Stimulated activated CD8-positive, alpha-beta memory T cell treated with anti-CD3 and anti-CD28 coated beads, Interleukin-15, amount 100 ng/mL, for 24 hours (primary cell): ENCODE measurements at places on chromosomes 1 and 21.

DNA sequence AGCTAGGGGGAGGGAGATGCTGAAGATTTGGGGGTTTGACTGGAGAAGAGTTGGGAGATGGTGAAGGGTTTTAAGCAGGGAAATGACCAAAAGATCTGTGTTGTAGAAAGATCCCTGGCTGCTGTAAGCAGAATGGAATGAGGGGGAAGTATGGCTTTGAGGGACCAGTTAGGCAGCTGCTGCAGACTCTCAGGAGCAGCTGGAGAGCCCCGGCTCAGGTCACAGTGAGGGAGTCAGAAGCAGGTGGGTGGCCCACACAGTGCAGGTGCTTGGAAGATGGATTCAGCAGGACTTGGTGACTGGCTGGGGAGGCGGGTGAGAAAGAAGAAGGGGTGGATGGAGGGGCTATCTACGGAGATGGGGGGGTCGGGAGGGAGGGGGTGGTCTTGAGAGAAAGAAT is 35.7 kb downstream of the EDN2 start:
- DNase-seq = no peak

DNA sequence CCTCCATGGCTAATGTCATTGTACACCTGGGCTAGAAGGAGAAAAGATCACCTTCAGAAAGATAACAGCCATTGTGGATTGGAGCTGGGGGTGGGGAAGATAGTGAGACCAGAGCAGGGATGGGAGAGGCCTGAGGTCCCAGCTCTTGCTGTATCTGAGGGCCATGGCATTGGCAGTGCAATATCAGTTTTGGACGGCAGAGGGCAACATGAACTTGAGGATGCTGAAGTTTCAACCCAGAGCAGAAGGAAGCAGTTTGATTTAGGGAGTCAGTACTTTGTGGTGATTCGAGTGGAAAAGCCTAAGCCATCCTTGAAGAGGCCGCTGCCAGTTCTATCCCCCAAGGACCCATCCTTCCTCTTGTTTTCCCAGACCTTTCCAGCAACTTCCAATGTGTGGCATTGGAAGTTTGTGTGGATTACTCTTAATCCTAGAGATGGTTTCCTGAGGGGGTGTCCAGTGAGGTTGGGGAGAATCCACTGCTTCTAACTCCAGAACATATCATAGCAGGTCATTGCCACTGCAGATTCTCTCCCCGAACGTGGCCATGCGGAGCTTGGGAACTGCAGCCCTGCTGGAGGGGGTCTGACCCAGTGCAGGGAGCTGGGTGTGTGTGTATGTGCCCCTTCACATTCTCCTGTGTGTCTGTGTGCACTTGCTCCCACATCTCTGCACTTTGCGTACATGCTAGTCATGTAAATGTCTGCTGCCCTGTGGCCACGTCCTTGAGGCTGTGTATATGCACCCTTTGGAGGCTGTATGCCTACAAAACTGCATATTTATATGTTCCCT is 24.1 kb downstream of the SLC26A9 start:
- peak; percentile 55 for DNase-seq

DNA sequence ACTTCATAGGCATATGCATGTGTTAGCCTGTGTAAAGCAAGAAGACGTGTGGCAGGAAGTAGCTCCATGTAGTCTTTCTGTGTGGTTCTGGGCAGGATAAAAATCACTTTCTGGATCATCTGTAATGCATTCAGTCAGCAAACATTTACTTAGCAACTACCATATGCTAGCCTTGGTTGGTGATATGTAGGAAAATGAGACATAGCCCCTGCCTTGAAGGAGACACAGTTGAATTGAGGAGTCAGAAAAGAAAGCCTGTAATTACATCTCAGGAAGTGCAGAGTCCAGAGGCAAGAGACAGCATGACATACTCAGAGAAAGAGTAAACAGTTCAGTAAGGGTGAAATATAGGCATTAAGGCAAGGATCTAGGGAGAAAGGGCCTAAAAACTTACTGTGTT is 38.5 kb downstream of the DAB1 start:
- no peak for DNase-seq

DNA sequence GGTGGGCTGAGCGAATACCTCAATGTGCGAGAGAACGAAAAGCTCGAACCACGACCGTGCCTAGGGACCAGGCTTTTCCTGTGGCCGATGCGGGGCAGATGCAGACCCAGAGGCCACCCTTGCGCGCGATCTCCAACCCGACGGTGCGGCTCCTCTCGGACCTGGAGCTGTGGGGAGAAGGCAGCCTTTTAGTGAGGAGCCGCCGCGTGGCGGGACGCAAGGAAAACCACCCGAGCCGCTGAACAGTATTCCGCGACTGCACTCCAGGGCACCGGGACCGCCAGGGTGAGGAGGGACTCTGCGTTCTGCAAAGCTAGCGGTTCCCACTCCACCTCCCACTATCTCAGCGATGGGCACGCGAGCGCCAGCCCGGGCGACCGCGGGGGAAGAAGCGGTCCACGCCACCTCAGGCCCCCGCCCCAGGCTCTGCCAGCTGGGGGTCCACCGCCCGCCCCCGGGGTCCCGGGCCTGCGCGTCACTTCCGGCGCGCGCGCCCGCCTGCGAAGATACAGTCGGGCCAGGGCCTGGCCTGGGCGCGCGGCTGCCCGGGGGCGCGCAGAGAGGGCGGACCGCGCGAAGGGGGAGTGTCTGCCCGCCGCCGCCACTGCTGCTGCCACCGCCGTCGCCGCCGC is 66.5 kb upstream of the PRKACB start:
- DNase-seq = peak; percentile 63

- DNase-seq = no peak
These were observed 201.7 kb downstream of the ROR1 start for GRCh38 chr1:63975481-63975880.

GRCh38 chr1:178055093-178055492 is 38.8 kb upstream of the RASAL2 start:
- no peak for DNase-seq

DNA sequence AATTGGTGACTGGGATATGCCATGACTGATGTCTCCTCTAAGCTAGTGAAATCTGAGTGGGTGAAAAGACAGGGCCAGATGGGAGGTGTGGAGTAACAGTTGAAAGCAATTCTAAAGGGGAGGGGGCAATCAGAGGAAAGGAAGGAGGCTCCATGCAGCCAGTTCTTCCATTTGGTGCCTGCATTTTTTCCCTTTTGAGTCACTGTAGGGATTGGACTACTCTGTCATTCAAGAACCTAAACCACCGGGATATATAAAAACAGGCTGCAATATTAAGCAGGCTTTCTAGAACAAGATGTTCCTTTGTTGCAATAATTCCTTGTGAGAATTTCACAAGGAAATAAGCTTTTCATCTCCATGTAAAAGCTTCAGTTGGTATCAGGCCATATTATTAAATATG is 18.3 kb downstream of the CLIC6 start:
- DNase-seq = no peak

GRCh38 chr1:164660412-164660772 is 101.4 kb downstream of the PBX1 start:
- no peak for DNase-seq

DNA sequence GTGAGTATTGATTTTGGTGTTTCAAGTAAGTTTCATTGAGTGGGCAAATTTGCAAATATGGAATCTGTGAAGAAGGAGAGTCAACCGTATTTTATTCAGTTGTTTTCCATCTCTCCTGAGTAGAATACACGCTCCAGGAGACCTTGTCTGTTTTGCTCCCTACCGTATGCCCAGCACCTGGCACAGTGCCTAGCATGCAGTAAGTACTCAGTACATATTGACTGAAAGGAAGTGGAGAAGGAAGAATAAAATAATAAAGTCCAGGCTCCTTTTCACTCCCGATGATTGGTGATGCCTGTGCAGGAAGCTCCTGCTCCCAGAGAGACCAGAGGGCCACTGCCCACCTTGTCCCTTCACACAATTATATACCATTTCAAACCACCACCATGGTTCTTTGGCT is 59.4 kb upstream of the NEK2 start:
- DNase-seq = no peak
